ENCODE measurements at places on chromosomes 11 and 22.

DNA sequence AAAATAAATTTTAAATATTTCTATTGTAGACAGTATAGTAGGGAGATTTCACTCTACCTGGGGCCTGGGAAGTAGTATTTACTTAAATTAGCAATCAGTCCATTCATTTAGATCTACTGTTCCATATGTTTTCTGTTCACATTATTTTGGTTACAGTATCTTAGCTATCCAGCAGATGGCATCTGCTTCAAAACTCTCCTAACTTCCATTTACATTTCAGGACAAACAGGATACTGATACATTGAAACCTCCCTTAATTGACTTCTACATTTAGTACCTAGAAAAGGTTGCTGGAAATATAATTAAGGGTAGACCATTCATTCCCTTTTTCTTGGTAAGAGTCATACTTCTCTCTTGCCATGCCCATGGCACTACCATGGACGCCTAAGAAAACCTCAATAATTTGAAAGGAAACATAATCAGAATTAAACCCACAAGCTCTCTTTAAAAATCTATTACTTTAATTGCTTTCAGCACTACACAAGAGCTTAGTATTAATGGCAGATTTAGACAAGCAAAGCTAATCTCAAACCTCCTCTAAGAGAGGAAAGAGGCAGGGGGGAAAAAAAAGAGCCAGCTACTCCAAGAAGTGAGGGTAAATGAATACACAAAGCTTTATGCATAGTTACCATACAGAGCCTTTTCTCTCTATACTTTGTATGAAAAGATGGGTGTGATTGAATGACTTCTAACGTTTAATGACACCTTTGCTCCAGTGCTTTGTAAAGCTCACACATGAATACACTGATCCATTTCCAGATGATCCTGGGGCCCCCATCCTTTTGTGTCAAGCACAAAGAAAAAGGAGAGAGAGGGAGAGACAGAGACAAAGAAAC, 131.2 kb upstream of the MTMR2 start:
- DNase-seq = peak; percentile 33

- DNase-seq = no peak
Measured at GRCh38 chr11:58757439-58757838, 25.7 kb upstream of the GLYAT start.

DNA sequence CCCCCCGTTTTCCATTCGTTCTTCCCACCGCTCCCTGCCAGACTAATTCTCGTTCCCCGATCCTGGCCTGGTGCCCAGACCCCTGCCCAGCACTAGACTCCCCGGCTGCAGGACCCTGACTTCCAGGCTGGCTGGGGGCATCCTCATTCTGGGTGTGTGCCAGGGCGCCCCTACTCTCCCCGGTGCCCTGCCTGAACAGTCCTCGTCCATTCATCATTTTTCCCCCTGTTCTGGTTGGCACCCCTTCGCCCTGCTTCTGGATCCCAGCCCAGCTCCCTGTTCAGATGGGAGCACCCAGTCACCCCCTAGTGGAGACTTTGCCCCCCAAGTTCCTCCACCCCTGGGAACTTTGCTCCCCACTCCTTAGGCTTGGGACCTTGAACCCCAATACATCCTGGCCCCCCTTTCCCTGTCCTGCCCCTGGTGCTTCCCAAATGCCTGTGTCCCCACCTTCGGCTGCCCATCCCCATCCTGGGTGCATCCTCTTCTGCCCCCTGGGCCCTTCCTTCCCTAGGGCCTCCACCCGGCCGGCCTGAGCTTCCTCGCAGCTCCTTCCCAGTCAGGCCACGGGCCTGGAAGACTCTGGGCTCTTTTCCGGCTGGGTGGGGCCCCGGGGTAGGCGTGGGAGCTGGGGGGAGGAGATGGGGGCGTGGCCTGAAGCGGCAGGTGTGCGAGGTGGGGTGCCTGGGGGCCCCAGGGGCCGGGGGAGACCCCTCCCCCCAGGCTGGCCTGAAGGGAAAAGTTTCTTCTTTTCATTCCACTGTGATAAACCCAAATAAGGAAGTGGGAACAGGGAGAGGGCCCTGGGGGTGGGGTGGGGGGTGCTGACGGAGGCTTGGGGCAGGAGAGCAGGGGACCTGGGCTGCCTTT, 908 bp downstream of the PLCB3 start:
- DNase-seq = no peak

DNA sequence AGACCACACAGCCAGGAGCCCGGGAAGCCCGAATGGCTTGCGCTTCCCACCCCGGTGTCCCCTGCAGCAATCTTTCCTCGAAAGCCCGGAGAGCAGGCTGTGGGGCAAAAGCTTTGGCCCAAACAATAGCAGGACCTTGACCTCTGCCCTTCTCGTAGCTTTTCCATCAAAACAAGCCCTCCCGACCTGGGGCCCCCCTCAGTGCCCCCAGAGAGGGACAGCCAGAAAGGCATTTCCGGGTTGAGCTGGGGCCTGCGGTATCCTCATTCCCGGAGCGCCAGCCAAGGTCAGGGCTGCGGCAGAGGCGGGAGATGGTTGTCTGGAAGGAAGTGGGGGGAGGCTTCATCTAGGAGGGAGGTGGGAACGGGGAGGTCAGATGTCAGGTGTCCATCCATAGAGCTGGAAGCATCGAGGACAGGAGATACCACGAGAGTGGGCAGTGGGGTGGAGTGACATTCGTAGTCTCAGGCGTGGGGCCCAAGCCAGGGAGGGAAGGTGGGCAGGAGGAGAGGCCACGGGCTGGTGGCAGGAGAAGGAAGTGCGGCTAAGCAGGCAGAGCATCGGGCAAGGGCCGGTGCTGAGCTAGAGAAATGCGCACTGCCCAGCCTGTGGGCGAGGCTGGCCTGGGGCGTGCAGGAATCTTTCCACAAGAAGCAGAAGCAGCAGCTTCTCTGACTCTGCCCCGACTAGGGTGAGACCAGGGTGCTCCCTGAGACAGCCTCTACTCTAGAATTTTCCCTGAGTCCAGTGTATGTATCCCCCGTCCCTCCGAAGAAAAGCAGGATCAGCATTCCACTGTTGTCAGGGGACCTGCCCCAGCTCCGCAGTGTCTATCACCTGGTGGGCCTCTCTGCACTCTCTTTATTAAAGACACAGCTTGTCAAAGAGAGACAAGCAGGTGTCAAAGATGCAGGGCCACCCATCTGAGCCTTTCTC, 14.3 kb downstream of the PDGFB start:
- DNase-seq = no peak

DNA sequence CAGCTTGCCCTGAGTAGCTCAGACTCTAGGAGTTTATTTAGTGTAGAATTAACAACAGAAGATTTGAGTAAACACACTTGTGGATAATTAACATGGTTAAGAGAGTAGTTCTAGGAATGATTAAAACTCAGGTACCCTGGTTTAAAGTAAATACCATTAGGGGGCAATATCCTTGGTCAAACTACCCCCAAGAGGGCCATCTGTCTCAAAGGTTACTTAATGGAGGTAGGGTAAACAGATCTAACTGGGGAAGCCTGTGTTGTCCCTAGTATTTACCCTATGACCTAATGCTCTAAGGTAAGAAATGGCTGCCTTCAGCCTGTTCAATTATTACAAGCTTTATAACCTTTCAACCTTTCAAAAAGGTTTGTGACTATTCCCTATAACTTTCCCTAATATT, 10.6 kb upstream of the GLYATL1 start:
- DNase-seq = no peak

DNA sequence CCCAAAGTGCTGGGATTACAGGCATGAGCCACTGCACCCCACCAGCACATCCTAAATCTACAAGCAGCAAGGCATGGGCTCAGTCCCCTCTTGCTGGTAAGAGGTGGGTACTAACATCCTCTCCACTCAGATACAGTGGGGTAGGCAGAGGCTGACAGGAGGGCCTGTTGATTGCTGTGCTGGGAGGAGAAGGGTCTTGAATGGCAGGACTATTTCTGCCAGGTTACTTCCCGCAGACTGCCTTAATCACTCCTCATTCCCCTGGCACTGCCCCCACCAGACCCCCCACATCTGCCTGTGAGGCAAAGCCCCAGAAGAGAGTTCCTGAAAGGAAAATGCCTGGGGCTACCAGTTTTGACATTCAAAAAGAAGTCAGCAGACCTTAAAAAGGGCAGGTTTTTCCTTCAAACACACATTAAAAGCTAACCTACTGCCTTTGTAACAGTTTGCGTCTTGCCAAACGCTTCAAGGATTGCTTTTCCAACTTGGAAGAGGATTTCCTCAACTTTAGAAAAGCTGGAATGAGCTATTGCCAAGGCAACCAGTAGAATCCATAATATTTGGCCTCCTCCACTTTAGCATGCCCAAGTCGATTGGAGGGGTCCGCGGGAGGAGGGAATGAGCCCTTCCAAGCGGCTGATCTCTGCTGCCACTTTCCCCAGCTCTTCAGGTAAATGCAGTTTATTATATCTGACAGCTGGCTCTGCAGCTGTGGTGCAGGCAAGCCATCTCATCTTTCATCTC, 62.0 kb downstream of the FDX1 start:
- DNase-seq = no peak

DNA sequence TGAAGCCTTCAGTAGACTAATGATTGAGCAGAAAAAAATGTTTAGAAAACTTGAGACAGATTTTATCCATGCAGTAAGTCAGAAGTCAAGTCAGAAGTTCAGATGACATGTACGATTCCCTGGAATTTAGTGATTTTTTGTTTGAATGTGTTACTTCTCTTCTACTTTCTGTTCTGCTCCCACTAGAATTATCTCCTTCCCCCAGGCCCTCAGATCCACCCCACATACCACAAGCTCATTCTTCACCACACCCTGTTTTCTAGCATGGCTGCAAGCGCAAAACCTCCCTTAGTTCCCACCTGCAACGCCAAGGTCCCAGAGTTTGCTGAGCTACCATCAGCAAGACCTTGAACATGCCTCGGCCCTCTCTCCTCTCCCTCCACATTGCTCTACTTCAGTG, 64.1 kb downstream of the KCNJ1 start:
- DNase-seq = no peak

DNA sequence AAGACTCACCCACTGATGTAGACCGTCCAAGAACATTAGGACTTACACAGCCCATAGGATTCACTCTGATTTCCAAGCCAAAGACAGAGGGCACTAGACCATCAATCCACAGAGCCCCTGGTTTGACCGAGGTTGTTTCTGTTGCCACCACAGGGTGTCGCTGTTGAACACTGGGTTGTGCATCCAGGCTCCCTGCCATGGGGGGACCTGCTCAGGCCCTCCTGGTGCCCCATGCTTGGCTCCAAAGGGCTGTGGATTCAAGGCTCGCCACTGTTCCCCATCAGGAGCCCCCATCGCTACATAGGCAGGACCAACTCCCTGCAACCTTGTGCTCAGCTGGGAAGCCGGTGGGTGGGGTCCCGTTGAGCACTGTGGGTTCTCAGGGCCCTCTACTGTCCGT, 128.0 kb upstream of the ANO1 start:
- DNase-seq = no peak

DNA sequence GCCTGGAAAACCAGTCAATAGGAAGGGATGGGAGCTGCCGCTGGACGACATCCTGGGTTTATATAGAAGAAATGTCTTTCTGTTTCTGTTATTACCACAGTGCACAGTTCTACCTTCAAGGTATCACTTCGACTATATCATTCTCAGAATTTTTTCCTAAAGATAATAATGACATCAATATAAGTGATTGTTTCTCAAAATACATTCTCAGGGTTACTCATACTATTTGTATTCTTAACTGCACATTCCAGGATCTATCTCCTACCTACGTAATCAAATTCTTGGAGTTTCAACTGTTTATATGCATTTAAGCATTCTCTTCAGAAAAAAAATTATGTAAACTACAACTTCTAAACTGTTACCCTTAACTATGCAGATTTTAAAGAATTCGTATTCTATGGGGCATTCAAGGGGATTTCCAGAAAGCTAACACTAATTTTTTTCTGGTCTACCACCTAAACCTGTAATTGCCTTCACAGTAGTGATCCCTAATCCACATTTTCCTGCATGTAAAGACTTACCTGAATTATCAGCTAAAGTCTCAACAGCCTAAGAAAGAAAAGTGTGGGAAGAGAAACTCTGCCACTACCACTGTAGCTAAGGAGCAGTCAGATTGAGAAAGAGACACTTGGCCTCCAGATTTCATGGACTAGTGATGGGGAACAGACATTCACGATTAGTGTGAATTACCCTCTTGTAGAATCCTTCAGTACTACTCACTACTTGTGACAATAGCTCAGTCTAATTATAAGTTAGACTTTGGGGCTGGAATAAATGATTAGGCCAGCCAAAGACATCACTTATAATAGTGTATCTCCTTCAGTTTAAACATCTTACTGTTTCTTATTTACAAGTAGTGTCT, at the start of gene OR51B5:
TSS of gene OR51B5 (minus strand) at position 51 of the 862 bp plus-strand sequence. CDS start at position 51, 0 bp downstream.
- no peak for DNase-seq

- no peak for DNase-seq
Measured at GRCh38 chr11:99695106-99695505, 674.4 kb downstream of the CNTN5 start.

DNA sequence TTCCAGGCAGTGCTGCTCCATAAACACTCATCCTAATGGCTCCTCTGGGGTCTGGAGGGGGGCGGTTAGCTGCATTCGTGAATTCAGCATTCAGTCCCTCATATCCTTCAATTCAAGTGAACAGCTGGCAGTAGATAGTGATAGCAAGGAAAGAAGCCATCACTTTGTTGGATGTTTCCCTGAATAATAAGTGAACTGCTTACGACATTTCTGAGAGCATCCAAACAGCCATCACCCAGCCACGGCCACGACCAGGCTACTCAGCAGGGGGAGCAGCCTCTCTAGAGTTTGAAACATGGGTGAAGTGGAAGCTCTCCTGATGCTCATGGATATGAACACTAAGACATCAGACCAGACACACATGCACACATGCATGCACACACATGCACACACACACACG, 163.6 kb downstream of the NTM start:
- no peak for DNase-seq

DNA sequence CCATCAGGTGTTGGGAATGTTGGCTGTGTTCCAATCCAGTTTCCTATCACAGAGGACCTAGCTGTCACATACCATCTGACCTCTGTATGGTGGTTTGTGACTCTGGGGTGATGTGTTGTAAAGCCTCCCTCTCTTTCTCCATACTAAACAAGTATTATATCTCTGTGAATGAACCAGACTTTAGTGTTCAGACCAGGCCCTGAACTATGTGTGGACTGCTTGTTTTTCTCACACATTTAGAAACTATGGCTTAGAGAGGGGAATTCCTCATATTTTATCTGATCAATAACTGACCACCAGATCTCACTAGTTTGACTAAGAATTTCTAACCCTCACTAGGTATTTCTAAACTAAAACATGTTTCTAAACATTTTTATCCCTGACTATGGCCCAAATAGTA, 17.5 kb downstream of the NCR3LG1 start:
- DNase-seq = no peak

GRCh38 chr11:89021339-89021738, 44.4 kb downstream of the GRM5 start:
- DNase-seq = no peak
